ENCODE measurements at places on chromosomes 6 and 20.

DNA sequence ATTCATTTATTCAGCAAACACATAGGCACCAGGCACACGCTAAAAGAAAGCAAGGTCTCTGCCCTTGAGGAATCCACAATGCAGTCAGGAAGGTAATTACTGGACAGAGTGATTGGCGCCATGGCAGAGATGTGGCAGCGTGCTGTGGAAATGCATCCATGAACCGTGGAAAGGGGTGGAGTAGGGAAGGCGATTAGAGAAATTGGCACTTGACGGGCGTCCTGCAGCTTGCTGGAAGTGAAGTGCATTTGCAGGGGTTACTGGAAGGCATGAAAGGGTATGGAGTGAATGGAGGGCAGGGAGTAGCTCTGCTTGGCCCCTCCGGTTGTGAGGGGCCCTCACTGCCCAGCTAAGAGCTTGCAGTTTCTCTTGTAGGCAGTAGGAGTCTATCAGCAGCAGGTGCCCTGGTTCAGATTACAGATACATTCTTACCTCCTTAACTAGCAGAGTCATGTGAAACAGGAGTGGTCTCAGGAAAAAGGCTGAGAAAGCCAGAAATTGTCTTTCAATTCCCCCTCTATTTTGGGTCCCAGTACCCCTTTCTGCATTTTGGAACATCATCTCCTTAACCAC, 122.5 kb upstream of the TIAM2 start:
- no peak for DNase-seq

GRCh38 chr6:100470422-100471120, 5.8 kb upstream of the SIM1 start:
- DNase-seq = no peak

DNA sequence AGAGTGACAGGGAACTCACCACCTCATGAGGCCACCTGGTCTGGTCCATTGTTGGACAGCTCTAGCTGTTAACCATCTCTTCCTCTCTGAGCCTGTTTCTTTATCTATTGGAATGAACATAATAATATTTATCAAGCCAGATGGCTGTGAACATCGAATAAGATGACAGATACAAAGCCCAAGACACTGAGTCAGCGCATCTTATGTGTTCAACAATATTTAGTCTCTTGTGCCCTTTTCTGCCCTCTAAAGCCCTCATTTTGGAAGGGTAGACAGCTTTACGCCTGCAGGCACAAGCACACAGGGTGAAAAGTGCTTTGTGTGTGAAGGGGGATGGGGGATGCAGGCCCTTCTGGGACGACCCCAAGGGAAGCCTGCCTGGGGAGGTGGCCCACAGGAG, 164.0 kb downstream of the GRM4 start:
- no peak for DNase-seq

- DNase-seq = peak; percentile 76
Measured at GRCh38 chr6:36735110-36736071, 37.8 kb downstream of the RAB44 start.

- no peak for DNase-seq
Measured at GRCh38 chr6:13280254-13280653, 48.1 kb downstream of the TBC1D7 start.

DNA sequence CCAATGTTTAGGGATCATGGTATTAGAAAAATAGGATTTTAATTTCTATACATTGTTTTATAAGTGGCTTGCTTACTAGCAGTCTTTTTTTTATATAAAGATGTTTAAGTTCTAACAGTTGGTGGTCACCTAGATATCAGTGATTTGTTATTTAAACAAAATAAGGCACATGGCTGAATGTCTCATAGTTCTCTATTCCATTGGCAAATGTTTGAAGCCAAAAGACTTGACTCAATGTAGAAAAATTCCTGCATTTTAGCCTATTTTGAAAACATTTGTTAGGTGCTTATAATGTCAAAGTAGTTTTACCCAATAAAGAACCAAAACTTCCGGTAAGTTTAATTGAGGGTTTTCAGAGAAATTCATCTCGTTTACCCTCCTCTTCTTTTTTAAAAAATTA, 26.8 kb downstream of the MAPK14 start:
- DNase-seq = no peak

GRCh38 chr6:6659600-6660327, 71.2 kb downstream of the LY86 start:
- DNase-seq = no peak

GRCh38 chr6:48236375-48236774, 125.4 kb upstream of the PTCHD4 start:
- DNase-seq = no peak

- no peak for DNase-seq
Measured at GRCh38 chr6:106315765-106316374, 9.7 kb downstream of the ATG5 start.

- DNase-seq = no peak
Measured at GRCh38 chr20:51585148-51585547, 42.6 kb upstream of the NFATC2 start.

- DNase-seq = no peak
Measured at GRCh38 chr6:19845266-19846041, 8.3 kb downstream of the ID4 start.

GRCh38 chr6:52820198-52820597, 16.6 kb upstream of the GSTA1 start:
- no peak for DNase-seq

DNA sequence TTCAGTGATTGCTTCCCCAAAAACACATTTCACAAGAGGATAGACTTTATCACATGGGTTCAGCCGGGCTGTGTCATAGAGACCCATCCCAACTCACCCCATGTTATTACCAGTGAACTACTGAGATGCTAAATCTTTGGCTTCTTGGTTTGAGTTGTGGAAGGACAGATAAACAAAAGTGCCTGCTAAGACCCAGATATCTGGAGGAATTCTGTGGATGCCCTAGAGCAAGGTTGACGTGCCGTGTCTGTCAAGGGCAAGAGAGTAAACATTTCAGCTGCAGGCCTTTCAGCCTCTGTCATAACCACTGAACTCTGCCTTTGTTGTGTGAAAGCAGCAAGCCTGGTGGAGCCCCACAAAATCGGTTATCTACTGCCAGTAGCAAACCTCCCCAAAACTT, 11.2 kb upstream of the THBD start:
- DNase-seq = peak; percentile 59

- no peak for DNase-seq
Measured at GRCh38 chr6:137791281-137792159, 75.5 kb upstream of the TNFAIP3 start.

DNA sequence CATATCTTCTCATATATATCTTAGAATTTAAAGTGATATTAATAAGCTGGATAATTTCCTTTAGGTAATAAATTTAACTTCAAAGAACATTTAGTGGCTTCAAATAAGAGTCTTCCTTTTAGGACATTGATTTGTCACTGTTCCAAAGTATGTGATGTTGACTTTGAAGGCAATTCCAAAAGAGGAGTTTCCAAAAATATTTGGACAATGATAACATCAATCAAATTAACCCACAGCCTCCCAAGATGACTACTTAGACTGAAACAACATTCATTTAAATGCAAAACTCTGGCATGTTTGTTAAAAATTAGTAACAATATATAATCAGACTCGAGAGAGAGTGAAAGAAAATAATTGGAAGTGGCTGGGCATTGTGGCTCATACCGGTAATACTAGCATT, 211.1 kb downstream of the OGFRL1 start:
- no peak for DNase-seq

DNA sequence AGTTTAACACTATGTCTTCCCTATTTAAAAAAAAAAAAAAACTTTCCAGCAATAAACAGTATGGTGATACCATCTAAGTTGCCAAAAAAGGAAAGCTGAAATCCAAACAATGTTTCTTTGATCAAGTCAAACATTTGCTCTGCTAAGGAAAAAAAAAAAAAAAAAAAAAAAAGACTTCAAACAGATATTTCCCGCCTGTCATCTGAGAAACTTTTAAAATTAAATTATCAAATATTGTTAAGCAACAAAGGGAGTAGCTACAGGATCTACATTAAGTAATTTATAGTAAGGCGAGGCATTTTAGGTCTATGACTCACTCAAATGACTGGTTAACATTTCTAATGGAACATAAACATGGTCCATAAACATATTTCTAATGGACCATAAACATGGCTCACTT, 121.2 kb downstream of the DST start:
- no peak for DNase-seq

DNA sequence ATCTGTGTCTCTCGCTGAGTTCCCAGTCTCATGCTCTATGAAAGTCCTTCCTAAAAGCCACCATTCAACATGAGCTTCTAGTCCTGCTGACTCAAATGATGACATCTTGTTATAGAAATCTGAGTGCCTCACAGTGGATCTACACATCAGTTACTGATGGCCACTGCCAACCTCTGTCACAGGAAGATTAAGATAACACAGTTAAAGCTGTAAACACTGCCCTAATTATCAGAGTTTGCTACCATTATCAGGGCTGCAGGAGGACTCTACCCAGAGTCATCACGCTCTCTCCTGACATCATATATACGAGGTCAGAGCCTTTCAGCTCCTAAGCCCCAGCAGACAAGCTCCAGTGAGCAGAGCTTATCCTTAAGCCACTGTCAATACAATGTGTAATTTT, 63.2 kb downstream of the HIVEP2 start:
- peak; percentile 70 for DNase-seq

DNA sequence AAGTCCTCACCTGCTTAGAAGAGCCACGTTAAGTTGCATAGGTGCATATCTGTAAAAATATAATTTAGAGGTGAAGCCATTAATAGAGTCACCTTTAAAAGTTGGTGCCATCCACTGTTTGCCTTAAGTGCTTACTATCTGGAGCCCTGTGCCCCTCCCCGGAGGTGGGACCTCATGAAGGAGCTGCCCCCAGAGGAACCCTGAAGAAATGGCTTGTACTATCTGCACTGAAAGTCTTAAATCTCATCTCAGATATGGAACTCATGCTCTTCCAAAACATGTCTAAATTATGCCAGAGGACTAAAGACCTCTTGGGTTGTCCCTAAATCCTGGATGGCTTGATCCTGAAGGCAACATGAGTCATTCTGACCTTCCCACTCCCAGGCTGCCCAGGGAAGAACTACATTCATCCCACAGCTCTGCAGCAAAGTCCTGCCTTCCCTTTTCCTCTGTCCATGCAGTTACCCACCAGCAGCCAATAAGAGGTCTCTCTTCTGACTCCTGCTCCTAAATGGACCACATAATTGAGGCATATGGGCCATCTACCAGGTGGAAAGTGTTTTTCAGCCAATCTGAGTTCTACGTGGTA, 85.3 kb downstream of the ASXL1 start:
- peak; percentile 56 for DNase-seq

DNA sequence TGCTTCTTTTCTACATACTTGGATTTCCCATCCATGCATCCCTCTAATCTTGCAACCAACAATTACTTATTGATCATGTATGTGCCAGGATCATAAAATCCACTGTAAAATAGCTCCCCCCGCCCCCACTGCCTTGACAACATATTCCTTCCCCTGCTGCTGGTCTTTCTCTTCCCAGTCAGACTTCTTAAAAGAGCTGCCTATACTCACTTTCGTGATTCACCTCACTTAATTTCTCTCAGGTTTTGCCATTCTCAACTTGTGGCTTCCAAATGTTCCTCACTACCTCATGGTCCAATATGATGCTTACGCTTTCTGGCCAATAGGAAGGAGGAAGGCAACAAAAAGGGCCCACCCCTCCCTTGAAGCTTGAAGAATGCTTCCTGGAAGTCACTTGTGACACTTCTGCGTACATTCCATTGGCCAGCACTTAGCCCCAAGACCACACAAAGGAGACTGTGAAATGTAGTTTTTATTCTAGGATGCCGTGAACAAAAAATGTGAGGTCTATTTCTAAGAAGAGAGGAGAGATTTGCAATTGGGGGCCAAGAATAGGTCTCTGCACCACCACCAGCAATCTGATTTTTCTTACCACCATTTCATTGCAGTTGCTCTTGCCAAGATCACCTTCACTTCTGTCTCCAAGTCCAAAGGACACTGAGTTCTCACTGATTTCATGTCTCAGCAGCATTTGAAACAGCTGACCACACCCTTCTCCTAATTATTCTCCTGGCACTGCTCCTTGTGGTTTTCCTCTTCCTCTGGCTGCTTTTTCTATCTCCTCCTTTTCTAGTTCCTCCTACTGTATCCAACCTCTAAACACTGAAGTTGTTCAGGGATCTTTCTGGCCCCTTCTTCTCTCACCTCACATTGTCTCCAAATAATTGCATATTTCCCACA, 30.8 kb downstream of the CD164 start:
- DNase-seq = no peak

DNA sequence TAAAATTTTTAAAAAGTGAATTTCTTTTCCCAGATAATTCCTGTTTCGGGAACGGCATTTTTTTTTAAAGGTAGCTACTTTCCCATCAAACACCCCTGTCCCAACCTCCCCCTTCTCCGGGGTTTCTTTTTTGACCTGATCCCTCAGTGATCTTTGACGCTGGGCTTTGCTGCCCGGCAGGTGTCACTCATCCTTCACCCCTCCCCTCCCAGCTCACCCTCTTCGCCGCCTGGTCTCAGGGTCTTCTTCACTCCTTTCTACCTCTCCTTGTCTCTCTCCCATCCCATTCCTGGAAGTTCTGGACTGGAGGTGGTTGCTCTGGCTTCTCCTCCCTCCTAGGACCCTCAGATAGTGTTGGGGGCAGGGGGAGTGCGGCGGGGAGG, 329 bp upstream of the GPR6 start:
- no peak for DNase-seq

DNA sequence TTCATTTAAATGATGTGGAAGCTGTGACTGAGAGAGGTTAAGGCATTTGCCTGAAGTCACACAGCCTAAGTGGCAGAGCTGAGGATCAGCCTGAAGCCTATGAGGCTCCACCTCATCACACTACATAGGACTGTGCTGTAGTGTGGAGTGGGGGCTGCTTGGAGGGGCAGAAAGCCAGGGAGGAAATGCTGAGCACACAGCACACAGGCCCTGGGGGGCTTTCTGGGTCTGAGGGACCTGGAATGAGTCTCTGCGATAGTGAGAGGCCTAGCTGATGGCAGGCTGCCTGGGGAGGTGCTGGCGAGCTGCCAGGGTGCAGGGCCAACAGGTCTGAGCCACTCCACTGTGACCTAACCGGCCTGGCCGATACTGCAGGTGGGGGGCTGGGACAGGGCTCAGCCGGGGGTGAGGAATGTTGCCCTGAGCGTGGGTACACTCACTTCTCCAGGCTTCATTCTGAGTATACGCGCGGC, 2.2 kb upstream of the ARHGAP40 start:
- peak; percentile 87 for DNase-seq

- DNase-seq = no peak
Measured at GRCh38 chr6:45474376-45474775, 96.6 kb upstream of the SUPT3H start.

- no peak for DNase-seq
Measured at GRCh38 chr20:44709380-44709779, 5.8 kb upstream of the CCN5 start.

DNA sequence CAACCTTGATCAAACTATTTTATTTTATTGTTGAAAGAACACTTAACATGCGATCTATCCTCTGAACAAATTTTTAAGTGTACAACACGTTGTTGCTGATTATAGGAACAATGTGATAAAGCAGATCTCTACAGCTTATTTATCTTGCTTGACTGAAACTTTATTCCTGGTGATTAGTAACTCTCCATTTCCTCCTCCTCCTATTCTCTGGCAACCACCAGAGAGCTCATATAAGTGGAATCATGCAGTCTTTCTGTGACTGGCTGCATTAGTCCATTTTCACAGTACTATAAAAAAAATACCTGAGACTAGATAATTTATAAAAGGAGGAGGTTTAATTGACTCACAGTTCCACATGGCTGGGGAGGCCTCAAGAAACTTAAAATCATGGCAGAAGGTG, 218.1 kb downstream of the LRFN2 start:
- DNase-seq = no peak

GRCh38 chr6:2482773-2483172, 237.4 kb upstream of the GMDS start:
- DNase-seq = no peak

Measured in islet precursor cell (in vitro differentiated cells).